ENCODE measurements at places on chromosomes 7 and 10.
A peak's percentile ranks its signal among the peaks of the same experiment; 100 is the strongest.

DNA sequence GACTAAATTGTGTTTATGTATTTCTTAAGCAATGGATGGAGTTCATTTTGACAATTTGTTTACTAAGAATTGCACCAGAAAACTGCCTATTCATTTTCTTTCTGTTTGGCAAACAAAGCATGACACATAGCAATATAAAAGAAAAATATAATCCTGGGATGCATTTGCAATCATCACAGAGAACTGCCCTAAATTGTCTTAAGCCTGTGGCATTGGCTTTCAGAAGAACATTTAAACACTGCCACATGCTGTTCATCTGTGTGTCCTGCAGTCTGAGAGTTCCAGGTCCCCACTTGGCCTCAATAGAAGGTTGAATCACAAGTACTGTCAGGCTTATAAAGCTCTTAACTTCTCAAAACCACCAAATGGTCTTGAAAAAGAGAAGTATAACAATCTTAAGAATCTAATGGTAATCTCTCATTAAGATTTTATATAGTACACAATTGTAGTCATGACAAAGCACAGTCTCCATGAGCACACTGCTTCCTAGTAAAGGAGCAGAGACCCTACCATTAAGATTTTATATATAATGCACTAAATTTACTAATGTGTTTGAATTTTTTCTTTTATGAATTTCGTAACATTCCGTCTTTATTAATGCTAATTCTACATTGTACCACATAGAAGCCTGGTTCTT lies 29.9 kb downstream of the RNLS start:
- DNase-seq = peak; percentile 69

GRCh38 chr10:10938676-10939075 lies 79.0 kb upstream of the CELF2 start:
- DNase-seq = no peak

- DNase-seq = no peak
Measured at GRCh38 chr10:71972746-71973695, 8.8 kb downstream of the CHST3 start.

- DNase-seq = no peak
Measured at GRCh38 chr7:149330914-149331567, 69.0 kb downstream of the ZNF783 start.

DNA sequence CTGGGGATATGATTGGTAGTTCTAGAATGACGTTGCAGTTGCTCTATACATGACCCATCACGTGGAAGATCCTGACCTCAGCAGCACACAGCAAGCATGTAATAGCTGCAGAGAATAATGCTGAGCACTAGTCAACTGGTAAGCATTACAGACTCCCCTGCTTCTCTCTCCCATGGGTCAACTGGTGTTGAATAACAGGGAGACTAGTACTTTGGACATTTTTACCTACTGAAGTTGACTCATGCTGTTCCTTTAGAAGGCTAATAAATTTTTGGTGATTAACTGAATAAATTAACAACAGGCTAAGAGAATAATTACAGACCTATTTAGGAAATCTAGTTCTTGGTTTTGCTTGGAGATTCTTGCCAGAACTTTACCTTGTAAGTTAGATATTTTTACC lies 234.1 kb downstream of the AUTS2 start:
- no peak for DNase-seq

- DNase-seq = no peak
Measured at GRCh38 chr7:43869867-43870240, 537 bp upstream of the MRPS24 start.

GRCh38 chr10:51894771-51895578 lies 195.6 kb upstream of the CSTF2T start:
- no peak for DNase-seq

- no peak for DNase-seq
Measured at GRCh38 chr7:1590476-1590875, 20.6 kb upstream of the PSMG3 start.

DNA sequence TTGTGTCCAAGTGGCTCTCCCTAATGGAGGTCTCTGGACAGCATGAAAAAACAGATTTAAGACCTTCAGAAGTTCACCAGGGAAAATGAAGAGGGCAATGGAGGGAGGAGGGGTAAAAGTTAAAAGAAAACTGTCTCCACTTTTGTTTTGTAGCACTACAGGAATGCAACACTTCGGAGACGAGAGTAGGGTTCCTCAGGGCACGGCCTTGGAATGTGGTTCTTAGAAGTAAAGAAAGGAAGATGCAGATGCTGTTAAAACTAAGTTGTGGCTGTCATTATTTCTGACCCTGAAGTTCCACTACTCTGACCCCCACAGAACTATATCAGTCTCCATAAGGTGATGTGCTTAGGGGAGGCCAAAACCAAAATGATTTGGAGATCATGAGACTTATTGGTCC lies 335.1 kb downstream of the XPNPEP1 start:
- DNase-seq = no peak

DNA sequence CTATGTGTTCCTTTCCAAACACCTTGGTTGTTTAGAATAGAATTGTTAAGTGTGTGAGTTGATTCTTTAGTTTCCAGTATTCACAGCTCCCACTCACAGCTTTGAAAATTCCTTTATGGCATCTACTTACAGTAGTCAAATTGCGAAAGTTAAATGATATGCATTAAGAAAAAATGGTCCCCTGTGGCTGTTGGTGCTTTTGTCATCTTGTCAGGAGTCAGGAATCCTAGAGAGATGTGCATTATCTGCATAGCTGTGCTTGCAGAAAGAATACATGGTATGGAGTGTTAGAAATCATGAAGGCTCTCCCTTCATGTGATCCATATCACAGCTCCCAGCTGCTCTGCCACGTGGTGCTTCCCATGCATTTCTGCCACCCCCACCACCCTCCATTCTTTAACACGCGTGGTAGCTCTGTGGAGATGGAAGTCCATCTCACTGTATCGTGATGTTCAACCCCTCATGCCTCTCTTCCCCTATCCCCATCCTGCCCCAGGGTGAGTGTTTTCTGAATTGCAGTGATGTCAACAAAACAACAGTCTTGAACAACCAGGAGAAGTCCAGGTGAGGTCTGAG lies 29.2 kb upstream of the CTTNBP2 start:
- DNase-seq = no peak

GRCh38 chr7:11290863-11291262 lies 317.2 kb downstream of the PHF14 start:
- peak; percentile 8 for DNase-seq

GRCh38 chr10:93535293-93535692 lies 31.2 kb upstream of the FFAR4 start:
- no peak for DNase-seq

DNA sequence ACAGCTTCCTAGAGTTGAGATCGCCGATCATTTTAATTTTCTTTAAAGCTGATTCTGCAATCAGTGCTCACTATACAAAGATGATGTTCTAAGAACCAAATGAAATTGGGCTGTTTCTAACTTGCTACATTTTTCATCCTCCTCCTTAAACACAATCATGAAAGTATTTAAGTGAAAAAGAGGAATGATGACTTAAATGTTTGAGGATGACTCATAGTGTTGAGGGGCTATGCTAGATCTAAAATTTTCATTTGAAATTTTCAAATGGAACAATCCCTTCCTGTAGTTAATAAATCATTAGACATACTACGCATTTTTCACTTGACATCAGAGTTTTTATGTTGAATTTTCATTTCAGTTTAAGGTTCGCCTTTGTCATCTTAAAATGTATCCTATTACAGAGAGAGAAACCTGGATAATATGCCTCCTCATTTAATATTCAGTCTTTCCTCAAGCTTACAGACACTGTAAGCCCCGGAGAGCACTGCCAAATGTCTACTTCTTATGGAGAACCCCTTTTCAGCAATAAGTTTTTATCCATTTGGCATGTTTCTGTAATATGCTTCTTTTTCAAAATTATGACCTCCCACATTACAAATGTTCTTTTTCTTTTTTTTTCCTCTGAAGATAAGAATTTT lies 499.6 kb downstream of the MAGI2 start:
- no peak for DNase-seq

- DNase-seq = no peak
Measured at GRCh38 chr7:121748546-121748945, 124.4 kb upstream of the PTPRZ1 start.

DNA sequence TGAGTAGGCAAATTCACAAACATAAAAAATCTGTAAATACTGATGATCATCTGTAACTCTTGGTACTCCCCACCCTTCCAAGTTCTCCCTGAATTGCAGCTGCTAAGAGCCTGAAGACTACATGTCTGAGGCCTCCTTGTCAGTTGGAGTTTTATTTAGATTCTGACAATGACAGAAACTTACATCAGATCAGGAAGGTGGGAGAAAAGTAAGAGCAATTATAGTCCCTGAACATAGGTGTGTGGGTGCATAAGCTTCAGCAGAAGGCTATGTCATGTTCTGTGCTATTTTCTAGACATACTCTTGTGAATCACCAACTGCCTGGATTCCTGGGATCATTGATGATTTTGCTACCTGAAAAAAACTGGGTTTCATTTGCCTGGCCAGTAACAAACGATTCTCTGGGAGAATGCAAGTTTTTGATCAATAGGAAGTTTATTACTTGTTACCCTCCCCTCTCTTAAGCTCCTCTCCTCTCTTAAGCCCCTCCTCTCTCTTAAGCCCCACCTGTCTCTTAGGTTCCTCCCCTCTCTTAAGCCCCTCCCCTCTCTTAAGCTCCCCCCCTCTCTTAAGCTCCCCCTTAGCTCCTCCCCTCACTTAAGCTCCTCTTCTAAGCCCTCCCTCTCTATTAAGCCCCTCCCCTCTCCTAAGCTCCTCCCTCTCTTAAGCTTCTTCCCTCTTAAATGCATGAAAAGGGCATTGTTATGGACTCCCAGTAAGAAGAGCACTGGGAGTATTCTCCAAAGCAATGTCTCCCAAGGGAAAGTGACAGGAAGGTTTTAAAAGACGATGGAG lies 1183.4 kb upstream of the AUTS2 start:
- DNase-seq = no peak

GRCh38 chr10:119191881-119192280 lies 13.3 kb upstream of the PRDX3 start:
- DNase-seq = no peak

GRCh38 chr10:24944512-24945255 lies 7.7 kb downstream of the PRTFDC1 start:
- DNase-seq = no peak

GRCh38 chr7:35026150-35026549 lies 11.1 kb downstream of the DPY19L1 start:
- DNase-seq = no peak

GRCh38 chr10:95279042-95279820 lies 11.6 kb downstream of the PDLIM1 start:
- no peak for DNase-seq

GRCh38 chr10:119231654-119232053 lies 24.3 kb downstream of the GRK5 start:
- no peak for DNase-seq

DNA sequence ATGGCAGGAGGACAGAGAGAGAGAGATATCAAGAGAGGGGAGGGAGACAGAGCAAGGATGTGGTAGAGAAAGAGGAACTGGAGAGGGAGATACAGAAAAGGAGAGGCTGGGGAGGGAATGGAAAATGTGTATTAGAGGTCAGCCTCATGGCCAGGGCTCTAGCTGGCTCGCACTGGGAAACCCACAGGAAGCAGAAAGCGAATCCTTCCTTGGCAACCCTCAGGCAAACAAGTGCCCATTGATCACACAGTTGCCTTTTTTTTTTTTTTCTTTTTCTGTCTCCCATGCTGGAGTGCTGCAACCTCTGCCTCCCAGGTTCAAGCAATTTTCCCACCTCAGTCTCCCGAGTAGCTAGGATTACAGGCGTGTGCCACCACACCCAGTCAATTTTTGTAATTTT lies 391.2 kb downstream of the TYW1 start:
- DNase-seq = no peak

DNA sequence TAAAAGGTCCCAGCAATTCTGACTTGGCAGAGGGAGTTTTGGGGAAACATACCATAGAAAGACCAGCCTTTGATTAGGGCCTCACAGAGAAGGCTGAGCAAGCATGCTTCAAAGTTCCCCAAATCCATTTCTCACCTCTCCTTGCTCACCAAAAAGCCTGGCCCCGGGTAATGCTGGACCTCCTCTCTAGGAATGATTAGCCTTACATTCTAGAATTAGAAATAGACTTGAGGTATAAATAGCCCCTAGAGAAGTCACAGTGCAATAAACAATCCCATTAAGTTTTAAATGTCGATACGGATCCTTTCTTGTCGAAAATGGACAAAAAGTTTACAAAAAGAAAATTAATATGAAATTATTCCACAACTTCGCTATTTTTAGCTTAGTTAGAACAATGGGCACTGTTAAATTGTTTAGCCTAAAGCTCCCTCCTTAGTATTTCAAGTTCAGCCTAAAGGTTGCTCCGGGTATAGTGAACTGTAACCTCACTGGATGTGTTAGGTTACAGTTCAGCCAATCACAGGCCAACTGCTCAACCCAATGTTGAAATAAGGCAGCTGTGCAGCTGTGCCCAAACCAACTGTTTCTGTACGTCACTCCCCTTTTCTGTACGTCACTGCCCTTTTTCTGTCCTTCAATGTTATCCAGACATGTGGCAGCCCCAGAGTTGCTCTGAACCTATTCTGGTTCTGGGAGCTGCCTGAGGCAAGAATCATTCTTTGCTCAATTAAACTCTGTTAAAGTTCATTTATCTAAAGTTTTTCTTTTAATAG lies 7.9 kb upstream of the GSDME start:
- DNase-seq = no peak

DNA sequence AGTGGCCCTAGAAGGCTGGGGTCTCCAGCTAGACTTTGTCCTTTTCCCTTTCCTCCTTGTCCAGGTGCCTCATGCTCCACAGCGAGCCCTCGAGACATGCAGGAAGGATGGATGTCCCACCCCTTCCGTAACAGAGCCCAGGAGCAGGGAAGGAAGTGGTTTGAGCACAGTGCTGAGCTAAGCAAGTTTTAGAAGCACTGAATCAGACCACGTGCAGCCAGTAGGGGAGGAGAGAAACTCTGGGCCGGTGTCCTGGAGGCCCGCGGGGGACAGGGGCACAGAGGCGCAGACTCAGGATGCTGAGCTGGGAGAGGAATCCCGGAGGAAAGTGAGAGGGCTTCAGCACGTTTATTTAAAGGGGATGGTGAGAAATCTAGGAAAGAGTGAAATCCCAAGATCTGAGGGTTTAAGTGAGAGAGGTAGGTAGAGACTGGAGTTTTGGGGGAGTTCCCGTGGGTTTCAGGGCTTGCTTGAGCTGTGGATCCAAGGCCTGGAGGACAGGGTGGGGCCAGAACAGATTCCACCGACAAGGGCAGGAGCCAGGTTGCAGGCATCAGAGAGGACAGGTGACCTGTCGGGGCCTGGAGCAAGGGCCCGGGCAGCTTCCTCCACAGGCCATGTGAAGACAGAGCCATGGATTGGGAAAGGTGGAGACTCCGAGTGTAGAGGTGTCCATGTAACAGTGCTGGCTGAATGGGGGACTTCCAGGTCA lies 4.4 kb upstream of the IRF5 start:
- DNase-seq = no peak

- DNase-seq = no peak
Measured at GRCh38 chr10:117501460-117502035, 41.0 kb upstream of the EMX2 start.

- no peak for DNase-seq
Measured at GRCh38 chr10:97785231-97785630, 13.4 kb upstream of the SFRP5 start.

- DNase-seq = no peak
Measured at GRCh38 chr10:75038335-75038734, 73.1 kb upstream of the SAMD8 start.

DNA sequence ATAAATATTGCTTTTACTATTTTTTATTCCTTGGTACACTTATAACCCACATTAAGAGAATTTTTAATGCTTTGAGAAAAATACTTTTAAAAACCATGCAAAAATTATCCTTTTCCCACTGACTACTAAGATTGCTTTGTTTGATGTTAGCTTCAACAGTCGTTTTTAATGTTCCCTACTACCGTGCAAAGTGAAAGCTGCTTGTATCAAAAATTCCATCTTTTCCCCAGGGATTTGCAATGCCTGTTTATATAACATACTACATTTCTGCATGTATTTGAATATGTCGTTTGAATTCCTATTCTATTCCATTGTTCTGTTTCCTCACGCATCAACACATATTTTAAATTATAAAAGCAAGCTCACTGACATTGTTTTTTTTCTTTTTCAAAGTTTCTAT lies 54.4 kb downstream of the TFPI2 start:
- DNase-seq = no peak
